Sigmoid colon (tissue), 7 donors: ENCODE measurements at places on chromosomes 2 and 18.

DNA sequence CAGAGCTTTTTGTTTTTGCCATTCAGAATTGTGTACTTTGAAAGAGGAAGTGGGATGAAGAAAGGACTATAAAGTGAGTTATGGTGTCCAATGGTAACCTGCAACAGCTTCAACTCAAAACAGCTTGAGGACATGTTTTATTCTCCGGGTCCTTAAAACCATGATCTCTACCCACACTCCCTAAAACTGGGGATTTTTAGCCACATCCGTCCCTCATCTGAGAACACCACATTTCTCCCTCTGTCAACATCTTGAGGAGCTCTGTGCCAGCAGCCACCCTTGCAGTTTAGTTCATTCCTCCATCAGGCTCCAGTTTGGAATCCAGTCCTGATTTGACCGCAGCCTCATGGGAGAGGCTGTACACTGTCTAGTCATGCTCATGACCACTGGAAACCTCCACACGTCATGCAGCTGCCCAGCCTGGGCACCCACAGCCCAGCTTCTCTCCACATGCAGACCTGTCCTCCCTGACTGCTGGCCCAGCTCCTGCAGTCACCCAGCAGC lies 62.6 kb downstream of the C18orf63 start:
- DNase-seq: no peak

- no peak for DNase-seq
These were observed 168.5 kb downstream of the EN1 start for GRCh38 chr2:118678985-118679384.

DNA sequence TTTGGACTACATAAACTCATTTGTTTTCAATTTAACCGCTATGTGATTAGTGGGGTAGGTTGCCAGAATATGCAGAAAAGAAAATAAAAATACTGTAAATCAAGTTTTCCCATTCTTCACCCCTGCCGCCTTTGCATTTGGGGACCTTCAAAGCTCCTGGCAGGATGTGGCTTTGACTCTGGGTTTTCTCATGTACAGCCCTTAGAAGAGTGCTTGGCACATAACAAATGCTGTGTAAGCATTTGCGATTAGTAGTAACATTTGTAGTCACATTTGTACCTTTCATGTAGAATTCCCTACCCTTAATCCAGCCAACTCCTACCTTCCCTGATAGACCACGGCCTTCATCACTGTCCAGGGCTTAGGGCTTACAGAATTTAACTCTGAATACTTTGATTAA lies 262.6 kb downstream of the MREG start:
- no peak for DNase-seq

DNA sequence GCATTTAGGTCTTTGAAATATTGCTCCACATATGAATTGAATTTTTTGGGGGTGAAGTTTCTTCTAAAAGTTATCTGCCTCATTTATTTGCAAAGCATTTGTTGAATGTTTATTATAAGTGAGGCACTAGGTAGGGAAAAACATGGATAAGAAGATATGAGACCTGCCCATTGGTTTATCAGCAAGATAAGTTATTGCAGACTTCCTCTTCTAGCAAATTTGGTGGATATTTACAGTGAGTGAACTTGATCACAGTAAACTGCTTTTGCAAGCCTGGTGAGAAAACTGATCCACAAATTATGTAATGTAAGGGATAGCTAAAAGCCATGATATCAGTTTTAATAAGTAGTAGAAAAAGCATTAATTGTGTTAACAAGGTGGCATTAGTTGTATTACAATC lies 364.8 kb downstream of the SOCS6 start:
- no peak for DNase-seq

DNA sequence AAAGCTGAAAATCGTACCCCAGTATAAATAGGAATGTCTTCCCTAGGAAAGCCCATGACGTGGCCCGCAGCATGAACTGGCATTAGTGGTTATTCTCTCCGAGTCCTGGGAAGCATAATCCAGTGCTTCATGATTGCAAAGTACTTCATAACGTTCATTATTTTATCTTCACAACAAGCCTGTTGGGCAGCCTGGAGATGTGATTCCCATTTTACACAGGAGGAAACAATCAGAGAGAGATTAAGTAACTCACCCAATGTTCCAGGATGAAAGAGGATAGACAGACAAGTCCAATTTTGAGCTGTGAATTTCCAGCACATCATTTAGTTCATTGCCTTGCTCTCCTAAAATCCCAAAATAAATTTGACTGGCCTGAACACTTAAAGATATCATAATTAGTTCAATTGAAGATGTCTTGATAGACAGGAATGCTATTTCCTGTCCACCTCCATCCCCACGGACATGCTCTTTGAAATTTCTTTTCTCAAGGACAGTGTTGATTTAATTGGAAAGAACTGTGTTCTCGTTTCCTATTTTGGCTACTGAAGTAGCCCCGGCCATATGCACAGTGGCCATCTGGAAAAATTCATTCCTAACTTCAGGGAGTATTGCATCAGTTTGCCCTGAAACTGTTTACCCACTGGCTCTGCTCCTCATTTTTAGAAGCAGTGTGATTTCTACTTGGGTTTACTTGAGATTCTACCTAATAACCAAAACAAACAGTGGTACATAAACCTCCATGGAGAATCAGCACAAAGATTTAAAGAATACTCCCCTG lies 93.9 kb downstream of the VWC2L start:
- DNase-seq: no peak

DNA sequence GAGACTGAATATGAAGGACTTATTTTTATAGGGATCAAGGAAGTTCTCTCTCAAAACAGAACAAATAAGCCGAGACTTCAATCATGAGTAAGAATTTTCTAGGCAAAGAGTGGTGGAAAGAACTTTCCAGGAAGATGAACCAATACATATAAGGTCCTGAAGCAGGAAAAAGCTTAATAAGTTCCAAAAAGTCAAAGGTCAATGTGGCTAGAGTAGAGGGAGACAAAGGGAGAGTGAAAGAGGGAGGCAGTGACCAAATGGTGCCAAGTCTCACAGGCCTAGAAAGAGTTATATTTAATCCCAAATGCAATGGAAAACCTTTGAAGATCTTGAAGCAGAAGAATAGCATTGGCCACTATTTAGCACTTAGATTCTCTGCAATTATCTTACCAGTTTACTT lies 56.0 kb downstream of the PDE11A start:
- no peak for DNase-seq

- DNase-seq: no peak
These were observed 212.3 kb downstream of the SNTG2 start for GRCh38 chr2:1162768-1163584.

- DNase-seq: no peak
These were observed 565.5 kb upstream of the CHAC2 start for GRCh38 chr2:53202063-53202462.

DNA sequence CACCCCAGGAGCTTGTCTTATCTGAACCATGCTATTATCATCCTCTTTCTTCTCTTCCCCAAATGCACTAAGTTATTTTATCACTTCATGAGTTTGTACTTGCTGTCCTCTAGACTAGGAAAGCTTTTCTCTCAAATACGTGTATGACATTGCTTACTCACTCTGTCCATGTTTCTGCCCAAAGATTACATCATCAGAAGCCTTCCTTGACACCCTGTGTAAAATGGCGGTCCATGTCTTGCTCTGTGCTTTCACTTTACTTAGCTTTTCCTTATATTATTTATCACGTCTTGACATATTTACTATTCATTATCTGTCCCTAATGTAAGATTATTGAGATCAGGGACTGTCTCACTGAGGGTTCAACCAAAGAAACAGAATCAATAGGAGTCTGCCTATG lies 196.1 kb upstream of the ZEB2 start:
- DNase-seq: no peak

- DNase-seq: no peak
These were observed 177.0 kb downstream of the CTIF start for GRCh38 chr18:48715711-48716361.

- peak; percentile 27 for DNase-seq
These were observed 3.3 kb downstream of the CIB4 start for GRCh38 chr2:26637811-26638310.

DNA sequence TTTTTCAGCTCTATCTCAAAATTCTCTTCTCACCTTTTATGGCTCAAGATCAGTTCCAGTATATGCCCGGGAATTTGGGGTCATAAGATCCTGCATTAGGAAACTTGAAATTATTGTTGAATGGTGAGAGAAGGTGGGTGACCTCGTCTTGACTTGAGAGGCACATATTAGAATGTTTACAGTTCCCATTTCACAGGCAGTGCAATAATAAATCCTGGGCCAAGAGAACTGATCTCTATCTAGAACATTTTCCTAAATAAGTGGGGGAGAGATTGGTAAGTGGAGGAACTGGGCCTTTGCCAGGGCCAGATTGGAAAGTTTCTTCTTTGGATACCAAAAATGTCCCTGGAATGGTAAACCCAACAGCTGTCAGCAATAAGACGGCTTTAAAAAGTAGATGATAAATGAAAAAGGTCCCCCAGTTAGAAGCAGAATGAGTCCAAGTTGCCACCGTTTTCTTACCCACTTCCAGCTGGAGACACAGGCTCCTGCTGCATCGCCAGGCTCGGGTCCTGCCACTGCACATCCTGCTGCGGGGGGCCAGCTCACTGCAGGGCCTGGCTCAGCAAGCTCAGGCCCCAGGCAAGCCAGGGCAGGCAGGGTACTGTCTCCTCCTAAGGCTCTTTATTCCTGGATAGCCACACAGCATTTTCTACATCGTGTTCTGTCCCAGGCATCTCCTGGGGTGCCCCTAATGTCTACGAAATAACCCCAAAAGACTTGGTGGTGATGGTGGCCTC lies 126.4 kb upstream of the EPAS1 start:
- no peak for DNase-seq

- no peak for DNase-seq
These were observed 375.0 kb upstream of the ZEB2 start for GRCh38 chr2:144894612-144895599.

GRCh38 chr2:228699888-228700287 lies 518.4 kb upstream of the SPHKAP start:
- DNase-seq: no peak

DNA sequence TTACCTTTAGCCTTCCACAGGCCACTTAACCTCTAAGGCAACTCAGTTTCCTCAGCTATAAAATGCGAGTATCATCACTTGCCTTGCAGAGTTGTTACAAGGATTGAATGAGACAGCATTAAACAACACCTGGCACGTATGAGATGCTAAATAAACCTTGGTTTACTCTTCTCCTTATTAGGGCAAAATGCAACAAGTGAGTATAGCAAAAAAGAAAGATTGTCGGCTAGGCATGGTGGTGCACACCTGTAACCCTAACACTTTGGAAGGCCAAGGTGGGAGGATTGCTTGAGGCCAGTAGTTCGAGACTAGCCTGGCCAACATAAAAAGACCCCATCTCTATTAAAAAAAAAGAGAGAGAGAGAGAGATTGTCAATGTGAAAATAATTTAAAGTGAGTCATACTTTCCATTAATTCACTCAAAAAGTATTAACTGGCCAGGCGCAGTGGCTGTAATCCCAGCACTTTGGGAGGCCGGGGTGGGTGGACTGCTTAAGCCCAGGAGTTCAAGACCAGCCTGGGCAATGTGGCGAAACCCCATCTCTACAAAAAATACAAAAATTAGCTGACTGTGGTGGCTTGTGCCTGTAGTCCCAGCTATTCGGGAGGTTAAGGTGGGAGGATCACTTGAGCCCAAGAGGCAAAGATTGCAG lies 8.0 kb downstream of the ATAD2B start:
- no peak for DNase-seq

DNA sequence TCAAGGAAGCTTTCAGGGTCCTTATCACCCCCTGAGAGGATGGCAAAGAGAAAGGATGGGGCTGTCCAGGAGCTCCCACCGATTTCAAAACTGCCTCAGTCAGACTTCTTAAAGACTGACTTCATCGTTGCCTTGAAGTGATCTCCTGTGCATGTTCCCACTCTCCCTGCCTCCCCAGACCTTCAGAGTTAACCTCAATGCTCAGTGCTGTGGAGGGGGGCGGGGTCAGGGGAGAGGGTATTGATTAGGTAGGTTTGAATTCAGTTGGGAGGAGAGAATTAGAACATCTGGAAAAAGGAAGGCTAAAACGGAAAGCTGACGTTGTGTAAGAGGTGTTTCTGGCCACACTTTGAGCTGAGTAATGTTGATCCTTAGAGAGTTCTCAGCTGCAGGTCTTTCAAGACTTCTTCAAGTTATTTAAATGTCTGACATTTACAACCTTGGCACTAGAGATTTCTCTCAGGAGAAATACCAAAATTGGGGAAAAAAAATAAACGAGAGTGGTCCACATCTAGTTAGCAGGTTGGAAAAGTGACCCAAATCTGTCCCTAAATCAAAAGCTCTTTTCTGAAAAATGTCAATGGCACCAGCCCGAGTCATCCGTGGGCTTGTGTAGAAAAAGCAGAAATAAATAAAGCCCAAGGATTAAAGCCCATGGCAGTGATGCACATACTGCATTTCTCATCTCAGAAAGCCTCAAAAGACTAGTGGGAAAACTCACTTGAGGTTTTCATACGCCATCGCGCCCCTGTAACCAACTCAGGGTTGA lies 134.7 kb upstream of the EPAS1 start:
- no peak for DNase-seq

- no peak for DNase-seq
These were observed 103.5 kb downstream of the DNER start for GRCh38 chr2:229610872-229611271.
